ENCODE measurements at places on chromosomes 11 and 22. TPM values are rescaled to one million over a fixed set of nuclear protein-coding genes. Genes with fewer than 3 reads are reported as not detected.

- H3K4me1 ChIP-seq: no peaks in the 10 kb centered on the region
- no peak overlapping the region for H3K27ac ChIP-seq
- H3K4me3 ChIP-seq: no peak overlapping the region
- no peak for DNase-seq
- H3K27me3 ChIP-seq: no peaks in the 10 kb centered on the region
- no peaks in the 10 kb centered on the region for H3K36me3 ChIP-seq
Observed at GRCh38 chr11:134333946-134334345, 2.2 kb downstream of the GLB1L2 start.

DNA sequence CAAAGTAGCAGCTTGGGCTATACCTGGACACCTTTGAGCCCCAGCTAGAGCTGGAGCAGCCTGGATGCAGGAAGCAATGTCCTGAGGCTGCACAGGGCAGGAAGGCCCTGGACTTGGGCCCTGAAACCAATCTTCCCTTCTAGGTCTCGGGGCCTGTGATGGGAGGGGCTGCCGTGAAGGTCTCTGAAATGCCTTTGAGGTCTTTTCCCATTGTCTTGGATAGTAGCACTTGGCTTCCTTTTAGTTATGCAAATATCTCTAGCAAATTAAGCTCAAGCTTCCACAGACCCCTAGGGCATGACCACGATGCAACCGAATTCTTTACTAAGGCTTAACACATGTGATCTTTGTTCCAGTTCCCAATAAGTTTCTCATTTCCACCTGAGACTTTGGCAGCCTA lies 40.0 kb downstream of the LINC01488 start:
- peak; percentile 9 for DNase-seq
- H3K27ac ChIP-seq: no peak overlapping the region

DNA sequence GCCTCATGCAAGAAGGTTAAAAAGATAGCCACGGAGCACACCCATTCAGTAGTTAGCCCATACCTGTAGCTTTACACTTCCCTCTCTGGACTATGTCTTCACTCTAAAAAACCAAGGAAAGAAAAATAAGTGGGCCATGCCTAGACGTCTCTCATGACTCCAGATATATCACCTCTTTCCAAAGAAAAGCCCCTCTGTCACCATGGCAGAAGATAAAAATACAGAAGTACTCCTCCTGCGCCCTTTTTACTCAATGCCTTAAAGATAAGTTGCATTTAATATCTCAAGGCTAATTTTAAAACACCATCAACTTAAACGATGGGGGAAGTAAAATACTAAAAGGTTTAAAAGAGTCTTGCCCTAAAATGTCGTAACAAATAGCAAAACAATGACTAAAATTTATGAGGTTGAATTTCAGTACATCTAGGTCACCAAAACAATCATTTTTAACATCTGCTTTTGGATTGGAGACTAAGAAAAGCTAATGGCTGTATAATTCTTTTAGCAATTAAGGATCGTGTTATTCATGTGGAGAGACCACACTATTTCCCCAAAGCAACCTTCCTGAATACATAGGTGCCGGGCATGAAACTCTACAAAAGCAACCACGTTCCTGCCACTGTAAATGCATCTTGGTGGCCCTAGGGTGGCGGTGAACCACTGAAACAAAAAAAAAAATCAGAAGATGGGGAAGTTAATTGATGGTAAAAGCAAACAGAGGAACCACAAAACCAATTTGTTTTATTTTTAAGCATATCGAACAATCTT lies 46.0 kb downstream of the CELF1 start:
- H3K36me3 ChIP-seq: no peaks in the 10 kb centered on the region
- DNase-seq: no peak
- peaks cover 9% of the 10 kb centered on the region for H3K4me1 ChIP-seq
- no peak overlapping the region for H3K4me3 ChIP-seq
- no peaks in the 10 kb centered on the region for H3K27me3 ChIP-seq

GRCh38 chr22:39349967-39350726 lies at the start of gene SYNGR1:
SYNGR1 (plus strand) TSS chr22:39349991; CDS start chr22:39350011, 20 bp downstream.
- DNase-seq: no peak
- H3K36me3 ChIP-seq: no peaks in the 10 kb centered on the region
- H3K4me1 ChIP-seq: no peaks in the 10 kb centered on the region
- no peaks in the 10 kb centered on the region for H3K27me3 ChIP-seq
- H3K4me3 ChIP-seq: peak within 1 kb of the TSS; percentile 54
- H3K27ac ChIP-seq: no peak within 1 kb of the TSS

DNA sequence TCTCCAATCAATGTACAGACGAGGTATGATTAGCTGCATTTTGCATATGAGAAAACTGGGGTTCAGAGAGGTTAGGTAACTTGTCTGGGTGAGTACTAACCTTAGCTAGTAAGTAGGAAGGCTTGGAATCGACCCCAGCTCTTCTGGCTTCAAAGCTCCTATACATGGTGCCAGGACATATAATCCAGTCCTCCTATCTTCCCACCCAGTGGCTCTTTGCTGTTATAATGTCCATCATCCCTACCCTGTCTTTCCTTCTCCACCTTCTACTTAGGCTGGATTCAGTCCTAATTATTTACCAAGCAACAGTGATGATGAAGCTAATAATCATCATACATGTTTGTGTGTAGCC lies 20.0 kb downstream of the EHF start:
- H3K27ac ChIP-seq: no peak overlapping the region
- no peaks in the 10 kb centered on the region for H3K36me3 ChIP-seq
- DNase-seq: no peak
- H3K4me1 ChIP-seq: no peaks in the 10 kb centered on the region
- no peak overlapping the region for H3K4me3 ChIP-seq

DNA sequence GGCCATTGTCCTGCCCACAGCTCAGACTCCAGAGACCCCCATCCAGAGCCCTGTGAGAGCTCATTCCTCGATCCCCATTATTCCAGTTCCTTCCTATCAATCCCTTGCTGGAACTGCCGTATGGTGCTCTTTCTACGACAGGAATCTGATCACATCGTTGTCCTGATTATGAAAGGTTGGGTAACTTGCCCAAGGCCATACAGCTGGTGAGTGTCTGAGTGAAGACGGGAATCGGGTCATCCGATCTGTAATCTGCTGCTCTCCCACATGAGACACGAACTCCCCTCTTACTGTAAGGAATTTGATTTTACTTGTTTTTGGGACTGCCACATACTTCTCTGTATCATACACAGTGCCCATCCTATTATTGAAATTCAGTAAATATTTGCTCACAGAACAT lies 149.1 kb downstream of the OPCML start:
- H3K4me3 ChIP-seq: no peak overlapping the region
- H3K27ac ChIP-seq: no peak overlapping the region
- H3K36me3 ChIP-seq: no peaks in the 10 kb centered on the region
- no peaks in the 10 kb centered on the region for H3K27me3 ChIP-seq
- no peaks in the 10 kb centered on the region for H3K4me1 ChIP-seq

GRCh38 chr11:33930317-33931021 lies 38.6 kb upstream of the LMO2 start:
- no peak overlapping the region for H3K4me3 ChIP-seq
- DNase-seq: no peak
- no peaks in the 10 kb centered on the region for H3K36me3 ChIP-seq

- H3K36me3 ChIP-seq: no peaks in the 10 kb centered on the region
- H3K27me3 ChIP-seq: no peaks in the 10 kb centered on the region
- no peak for DNase-seq
Observed at GRCh38 chr11:62399878-62400266, 19.0 kb upstream of the SCGB1A1 start.

- H3K27ac ChIP-seq: no peak overlapping the region
- H3K27me3 ChIP-seq: no peaks in the 10 kb centered on the region
- H3K36me3 ChIP-seq: no peaks in the 10 kb centered on the region
- H3K4me3 ChIP-seq: no peak overlapping the region
- no peaks in the 10 kb centered on the region for H3K4me1 ChIP-seq
- DNase-seq: no peak
Observed at GRCh38 chr11:106989078-106989455, 29.2 kb downstream of the GUCY1A2 start.

- H3K4me3 ChIP-seq: no peak overlapping the region
- no peaks in the 10 kb centered on the region for H3K36me3 ChIP-seq
- DNase-seq: no peak
Observed at GRCh38 chr11:88169881-88170280, 5.4 kb downstream of the RAB38 start.

- H3K27ac ChIP-seq: no peak overlapping the region
- H3K27me3 ChIP-seq: no peaks in the 10 kb centered on the region
- no peaks in the 10 kb centered on the region for H3K4me1 ChIP-seq
- peaks cover 8% of the 10 kb centered on the region for H3K36me3 ChIP-seq
- H3K4me3 ChIP-seq: no peak overlapping the region
Observed at GRCh38 chr22:45335854-45336522, 26.3 kb downstream of the FAM118A start.

- no peak overlapping the region for H3K27ac ChIP-seq
- no peak for DNase-seq
- H3K27me3 ChIP-seq: no peaks in the 10 kb centered on the region
Observed at GRCh38 chr11:38191101-38191500, 1593.1 kb upstream of the RAG2 start.

DNA sequence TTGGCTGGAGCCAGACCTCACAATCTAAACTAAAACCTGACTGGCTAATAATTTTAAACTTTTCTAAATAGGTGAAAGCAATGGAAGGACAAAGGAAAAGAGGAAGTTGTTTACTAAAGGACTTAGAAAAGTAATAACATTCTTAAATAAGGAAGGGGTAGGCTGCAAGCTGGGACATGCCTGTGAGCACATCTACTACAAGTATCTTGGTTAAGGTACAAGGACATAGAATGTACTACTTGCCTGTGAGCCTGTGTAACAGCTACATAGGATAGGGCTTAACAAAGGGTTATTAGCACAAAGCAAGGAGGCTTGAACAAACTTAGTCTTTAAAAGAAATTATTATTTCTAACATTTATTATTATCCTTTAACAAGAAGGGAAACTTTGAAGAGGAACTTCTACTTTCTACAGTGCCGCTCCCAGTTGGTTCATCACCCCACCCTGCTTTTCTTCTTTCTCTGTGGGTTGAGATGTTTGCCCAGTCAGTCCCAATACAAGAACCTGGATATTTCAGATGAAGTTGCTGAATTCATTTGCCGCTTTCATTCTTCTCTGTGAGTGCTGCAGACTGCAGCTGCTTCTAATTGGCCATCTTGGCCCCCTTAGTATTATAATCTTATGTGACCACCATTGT lies 87.5 kb downstream of the PRMT3 start:
- no peaks in the 10 kb centered on the region for H3K27me3 ChIP-seq
- H3K36me3 ChIP-seq: no peaks in the 10 kb centered on the region
- H3K27ac ChIP-seq: no peak overlapping the region
- H3K4me3 ChIP-seq: no peak overlapping the region

DNA sequence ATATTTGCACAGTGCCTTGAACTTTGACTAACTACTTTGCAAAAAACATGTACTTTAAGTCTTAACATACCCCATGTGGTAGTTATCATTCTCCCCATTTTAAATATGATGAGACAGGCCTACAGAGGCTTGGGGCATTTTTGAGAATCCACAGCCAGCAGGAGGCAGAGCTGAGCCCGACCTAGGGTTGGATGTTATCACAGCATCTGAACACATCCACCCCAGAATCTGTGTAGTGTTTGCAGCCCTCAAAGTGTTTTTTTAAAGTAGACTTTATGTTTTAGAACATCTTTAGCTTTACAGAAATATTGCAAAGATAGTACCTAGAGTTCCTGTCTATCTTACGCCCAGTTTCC lies 17.6 kb downstream of the OTOG start:
- DNase-seq: no peak
- H3K36me3 ChIP-seq: no peaks in the 10 kb centered on the region
- no peak overlapping the region for H3K4me3 ChIP-seq
- H3K27me3 ChIP-seq: no peaks in the 10 kb centered on the region
- no peak overlapping the region for H3K27ac ChIP-seq

GRCh38 chr11:48099916-48100446 lies 116.6 kb upstream of the OR4B1 start:
- DNase-seq: no peak
- no peaks in the 10 kb centered on the region for H3K27me3 ChIP-seq
- no peaks in the 10 kb centered on the region for H3K36me3 ChIP-seq
- no peaks in the 10 kb centered on the region for H3K4me1 ChIP-seq
- no peak overlapping the region for H3K27ac ChIP-seq

DNA sequence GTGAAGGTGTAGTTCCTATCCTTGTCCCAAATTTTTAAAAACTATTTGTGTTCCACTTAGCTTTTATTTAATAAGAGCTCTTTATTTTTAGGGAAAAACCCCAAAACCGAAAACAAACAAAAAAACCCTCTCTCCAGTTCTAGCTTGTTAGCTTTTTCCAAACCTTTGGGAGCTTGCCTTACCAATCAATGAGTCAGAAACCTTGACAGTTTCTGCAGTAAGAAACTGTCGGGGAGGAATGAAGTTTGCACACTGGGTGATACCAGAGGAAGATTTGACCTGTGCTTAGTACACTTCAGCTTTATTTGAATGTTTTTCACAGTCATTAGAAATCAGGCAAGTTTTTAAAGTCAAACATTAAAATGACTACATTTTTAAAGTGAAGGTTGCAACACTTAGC lies 105.0 kb downstream of the FAT3 start:
- H3K27me3 ChIP-seq: no peaks in the 10 kb centered on the region
- peaks cover 3% of the 10 kb centered on the region for H3K4me1 ChIP-seq
- no peak for DNase-seq
- no peaks in the 10 kb centered on the region for H3K36me3 ChIP-seq
- no peak overlapping the region for H3K27ac ChIP-seq

DNA sequence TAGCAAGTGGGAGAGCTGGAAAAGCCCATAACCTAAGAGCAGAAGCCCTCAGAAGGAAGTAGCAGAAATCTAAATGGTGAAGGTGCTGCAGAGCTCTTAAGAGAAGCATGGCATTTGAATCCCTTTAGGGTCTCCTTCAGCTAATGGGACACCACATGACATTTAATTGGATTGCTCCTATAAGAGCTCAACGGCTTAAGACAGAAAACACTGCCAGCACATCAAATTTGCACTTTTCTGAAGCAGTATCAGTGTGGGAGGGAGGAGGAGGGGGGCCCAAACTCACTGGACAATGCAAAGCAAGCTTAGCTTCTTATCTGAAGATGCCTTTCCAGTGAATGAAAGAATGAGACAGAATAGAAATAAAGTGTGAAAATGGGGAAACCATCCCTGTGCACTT lies 287.9 kb upstream of the MTNR1B start:
- no peaks in the 10 kb centered on the region for H3K36me3 ChIP-seq
- no peaks in the 10 kb centered on the region for H3K27me3 ChIP-seq
- no peak overlapping the region for H3K4me3 ChIP-seq

OR56A1 gene
- not detected for total RNA-seq

DRAP1 gene
- total RNA-seq: 86.4 TPM

TENM4 gene
- total RNA-seq: 9.1 TPM

PPP6R3 gene
- total RNA-seq: 109 TPM

LARGE2 gene
- 0.45 TPM for total RNA-seq

P2RY2 gene
- 2.9 TPM for total RNA-seq

OR51E2 gene
- 1.2 TPM for total RNA-seq

OR2D2 gene
- not detected for total RNA-seq

HEPACAM gene
- 0.10 TPM for total RNA-seq

NAALADL1 gene
- total RNA-seq: 14.1 TPM

SLC3A2 gene
- total RNA-seq: 107 TPM

Measured in aorta (tissue), 5 donors.